ENCODE measurements at places on chromosomes 1 and 21.

- no peak for DNase-seq
Measured at GRCh38 chr1:231139125-231139649, 22.7 kb upstream of the TRIM67 start.

DNA sequence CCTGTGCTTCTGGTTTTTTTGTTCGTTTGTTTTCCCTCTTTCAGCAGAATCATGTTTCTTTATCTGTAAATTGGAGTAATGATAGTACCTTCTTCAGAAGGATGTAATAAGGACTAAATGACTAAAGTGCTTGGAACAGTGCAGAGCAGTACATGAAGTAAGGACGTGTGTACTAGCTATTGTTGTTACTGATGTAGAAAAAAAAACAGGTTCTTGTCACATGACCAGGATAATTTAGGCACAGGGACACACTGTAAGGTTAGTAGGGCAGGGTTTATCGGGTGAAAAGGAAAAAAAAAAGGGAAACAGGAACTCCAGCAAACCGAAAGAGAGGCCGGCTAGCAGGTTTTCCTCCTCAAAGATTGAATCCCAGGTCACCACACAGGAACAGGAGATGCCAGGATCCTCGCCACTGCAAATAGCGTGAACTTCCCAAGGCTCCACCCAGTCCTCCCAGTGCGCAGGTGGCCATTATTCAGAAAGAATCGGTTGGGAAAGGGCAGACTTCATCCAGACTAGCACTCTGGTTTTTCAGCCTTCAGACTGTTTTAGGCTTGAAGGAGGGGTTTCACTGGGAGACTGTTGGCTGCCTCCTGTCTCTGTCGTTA lies 63.8 kb upstream of the PRRC2C start:
- DNase-seq, result no peak

DNA sequence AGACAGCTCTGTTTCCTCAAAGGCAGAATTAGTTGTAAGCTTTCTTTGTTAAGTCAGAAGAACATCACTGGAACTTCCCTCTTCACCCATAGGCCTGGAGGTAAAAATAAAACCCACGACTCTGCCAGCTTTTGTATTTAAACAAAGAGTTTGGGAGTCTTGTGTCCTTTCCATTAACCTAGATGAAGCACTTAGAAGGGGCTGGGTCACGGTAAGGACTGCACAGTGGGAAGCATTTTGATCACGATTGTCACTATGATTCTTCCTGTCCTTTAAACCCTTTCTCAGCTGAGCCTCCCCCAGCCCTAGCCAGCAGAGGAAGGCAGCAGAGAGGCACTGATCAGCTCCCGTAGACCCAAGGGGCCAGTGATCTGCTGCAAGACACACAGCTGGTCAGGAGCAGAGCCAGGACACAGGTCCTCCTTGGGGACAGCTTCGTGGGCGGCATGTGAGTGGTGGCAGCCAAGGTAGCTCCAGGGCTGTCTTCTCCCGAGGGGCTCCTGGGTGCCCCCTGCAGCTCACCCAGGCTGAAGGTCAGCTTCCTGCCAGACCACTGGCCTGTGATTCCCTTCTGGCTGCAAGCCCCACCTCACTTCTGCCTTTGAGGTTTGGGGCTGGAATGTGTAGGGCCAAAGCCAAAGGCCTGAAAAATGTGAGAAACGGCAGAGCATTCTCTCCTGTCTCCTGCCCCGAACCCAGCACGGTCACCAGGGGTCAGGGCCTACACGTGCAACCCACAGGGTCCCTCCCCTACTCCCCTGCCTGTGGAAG lies 4.0 kb upstream of the LAPTM5 start:
- no peak for DNase-seq

DNA sequence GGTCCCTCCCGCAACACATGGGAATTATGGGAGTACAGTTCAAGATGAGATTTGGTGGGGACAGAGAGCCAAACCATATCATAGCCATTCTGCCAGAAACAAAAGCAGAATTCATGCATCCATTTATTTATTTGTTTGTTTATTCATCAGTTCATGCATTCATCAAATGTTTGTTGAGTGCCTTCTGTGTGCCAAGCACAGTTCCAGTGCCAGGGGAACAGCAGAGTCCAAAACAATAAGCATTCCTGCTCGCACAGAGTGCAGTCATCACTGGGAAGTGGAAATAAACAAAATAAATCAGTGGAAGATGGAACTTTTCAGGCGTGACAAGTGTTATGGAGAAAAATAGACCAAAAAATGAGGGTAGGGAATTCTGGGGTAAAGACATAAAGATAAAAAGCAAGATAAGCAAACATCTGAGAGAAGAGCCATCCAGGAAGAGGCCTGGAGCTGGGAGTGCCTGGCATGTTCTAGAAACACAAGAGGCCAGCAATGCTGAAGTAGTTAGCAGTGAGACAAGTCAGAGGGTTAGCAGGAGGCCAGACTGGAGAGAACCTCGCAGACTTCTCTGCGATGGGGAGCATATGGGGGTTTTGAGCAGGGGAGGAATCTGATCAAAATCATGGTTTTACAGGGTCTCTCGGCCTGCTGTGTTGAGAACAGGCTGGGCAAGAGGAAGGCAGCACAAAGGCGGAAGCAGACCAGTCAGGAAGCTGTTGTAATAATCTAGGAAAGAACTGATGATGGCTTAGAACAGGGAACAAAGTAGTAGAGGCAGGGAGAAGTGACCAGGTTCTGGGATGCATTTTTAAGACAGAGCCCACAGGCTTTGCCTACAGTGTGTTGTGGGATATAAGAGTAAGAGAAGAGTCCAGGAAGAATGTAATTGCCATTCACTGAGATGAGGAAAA lies 113.2 kb downstream of the GLUL start:
- DNase-seq, result no peak

DNA sequence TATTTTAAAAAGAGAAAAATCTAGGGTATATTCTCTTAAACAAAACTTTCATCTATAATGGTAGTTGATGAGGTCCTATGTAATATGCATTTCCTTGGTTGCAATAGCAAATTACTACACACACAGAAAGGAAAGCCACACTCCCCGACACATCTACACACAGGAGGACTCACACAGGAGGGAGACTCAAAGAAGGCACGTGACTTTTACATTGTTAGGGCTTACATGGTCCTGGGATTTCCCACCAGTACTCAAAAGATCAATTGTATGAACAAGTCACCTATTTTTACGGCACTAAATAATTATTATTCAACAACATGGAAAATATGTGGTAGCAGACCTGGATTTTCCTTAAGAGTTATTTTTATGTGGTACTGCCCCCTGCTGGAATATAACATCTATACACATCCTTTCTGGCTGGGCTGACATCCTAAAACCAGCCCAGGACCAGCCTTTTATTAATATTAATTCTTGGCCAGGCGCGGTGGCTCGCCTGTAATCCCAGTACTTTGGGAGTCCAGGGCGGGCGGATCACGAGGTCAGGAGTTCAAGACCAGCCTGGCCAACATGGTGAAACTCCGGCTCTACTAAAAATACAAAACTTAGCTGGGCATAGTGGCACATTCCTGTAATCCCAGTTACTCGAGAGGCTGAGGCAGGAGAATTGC lies 33.9 kb upstream of the LGALS8 start:
- DNase-seq, result no peak

- no peak for DNase-seq
Measured at GRCh38 chr1:230423261-230423660, 2.9 kb downstream of the PGBD5 start.

GRCh38 chr1:39802496-39803260 lies 14.0 kb upstream of the BMP8B start:
- no peak for DNase-seq

DNA sequence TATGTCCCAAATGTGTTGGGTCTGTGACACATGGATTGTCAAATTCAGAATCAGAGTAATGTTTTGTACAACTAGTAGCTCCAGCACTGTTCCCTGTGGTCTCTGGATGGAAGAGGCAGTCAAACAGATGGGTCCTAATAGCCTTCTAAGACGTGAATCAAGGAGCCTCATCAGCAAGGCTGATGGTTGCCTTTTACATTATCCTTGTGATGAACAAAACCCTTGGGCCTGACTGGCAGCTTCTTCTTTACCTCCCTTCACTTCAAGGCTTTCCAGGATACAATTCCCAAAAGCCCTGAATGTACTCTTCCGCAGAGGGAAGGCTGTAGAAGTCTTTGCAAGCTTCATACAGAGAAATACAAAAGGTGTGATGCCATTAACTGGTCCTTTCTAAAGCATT lies 633.3 kb downstream of the USP25 start:
- no peak for DNase-seq

DNA sequence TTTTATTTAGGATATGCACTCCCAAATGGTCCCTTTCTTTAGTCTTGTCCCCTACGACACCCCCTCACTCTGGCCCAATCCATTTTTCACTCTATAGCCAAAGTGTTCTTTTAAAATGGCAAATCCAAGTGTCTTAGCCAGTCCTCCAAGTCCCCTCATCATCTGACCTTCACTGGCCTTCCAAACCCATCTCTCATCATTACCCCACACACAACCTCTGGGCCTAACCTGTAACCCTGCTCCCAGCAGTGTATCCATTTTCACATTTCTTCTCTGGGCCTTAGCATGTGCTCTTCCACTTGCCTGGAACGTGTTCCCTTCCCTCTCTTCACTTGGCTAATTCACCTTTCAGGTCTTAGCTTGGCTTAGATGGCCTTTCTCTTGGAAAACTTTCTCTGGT lies 6.5 kb upstream of the ARL8A start:
- no peak for DNase-seq

GRCh38 chr1:43832998-43833397 lies 100.6 kb upstream of the ARTN start:
- no peak for DNase-seq

GRCh38 chr1:37915476-37916093 lies 31.3 kb downstream of the INPP5B start:
- no peak for DNase-seq

DNA sequence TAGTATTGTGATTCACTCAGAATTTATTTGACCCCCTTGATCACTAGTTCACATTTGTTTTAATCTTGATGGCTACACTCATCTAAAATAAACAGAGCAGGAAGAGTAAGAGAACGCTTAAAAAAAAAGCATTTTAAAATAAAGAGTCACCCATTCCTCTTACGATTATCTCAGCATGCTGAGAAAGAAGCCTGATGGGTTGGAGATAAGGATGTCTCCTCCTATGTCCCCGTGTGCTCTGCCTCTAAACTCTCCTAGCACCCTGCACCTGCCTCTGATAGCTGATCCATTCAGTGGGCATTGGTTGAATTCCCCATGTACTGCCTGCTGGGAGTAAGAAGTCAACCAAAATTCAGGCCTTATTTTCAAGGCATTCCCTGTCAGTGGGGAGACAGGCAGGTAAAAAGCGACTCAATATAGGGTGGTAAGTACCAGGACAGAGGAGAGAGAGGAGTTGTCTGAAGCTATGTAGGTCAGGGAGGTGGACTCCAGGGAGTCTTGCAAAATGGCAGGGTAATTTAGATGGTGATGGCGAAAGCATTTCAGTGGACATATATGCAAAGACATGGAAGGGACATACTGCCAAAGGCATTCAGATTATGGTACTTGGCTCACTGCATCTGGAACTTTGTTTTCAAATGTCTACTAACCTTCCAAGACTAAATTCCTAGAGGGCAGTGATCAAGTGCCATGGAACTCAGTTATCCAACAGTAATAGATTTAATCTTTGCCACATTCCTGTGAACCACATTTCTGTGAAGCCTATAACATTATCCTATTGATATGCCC lies 18.4 kb downstream of the ELAVL4 start:
- no peak for DNase-seq

- DNase-seq, result no peak
Measured at GRCh38 chr1:150683914-150684313, 13.0 kb downstream of the GOLPH3L start.

DNA sequence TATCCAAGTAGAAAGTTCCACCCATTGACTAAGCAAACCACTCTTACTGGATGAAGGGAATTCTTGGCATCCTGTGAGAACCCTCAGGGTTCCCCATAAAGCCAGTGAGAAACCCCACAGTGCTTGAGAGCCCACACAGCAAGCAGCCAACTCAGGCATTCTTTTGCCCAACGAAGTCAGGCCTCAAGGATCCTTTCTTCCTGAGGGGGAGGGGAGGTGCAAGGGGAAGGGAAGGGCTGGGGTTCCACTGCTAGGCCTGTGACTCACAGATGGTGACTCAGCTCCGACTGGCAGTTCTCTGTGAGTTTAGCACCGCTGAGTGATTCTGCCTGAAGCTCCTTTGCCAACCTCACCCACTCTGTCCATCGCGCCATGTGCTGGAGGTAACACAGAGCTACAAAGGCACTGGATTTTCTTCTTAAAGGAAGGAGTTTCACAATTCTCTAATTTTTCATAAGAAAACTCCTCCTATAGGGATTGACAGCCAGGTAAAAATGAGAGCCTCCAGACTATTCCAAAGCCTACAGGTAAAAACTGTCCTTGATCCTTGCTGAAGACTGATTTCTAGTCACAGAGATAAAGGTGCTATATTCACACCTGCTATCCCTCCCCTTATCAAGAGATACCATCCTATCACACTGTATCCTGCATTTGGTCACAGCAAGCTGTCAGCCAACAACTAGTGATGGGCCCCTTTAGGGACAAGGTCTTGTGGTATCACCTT lies 4.8 kb downstream of the ENO1 start:
- DNase-seq, result no peak

- no peak for DNase-seq
Measured at GRCh38 chr1:25355841-25356395, 17.8 kb downstream of the TMEM50A start.

DNA sequence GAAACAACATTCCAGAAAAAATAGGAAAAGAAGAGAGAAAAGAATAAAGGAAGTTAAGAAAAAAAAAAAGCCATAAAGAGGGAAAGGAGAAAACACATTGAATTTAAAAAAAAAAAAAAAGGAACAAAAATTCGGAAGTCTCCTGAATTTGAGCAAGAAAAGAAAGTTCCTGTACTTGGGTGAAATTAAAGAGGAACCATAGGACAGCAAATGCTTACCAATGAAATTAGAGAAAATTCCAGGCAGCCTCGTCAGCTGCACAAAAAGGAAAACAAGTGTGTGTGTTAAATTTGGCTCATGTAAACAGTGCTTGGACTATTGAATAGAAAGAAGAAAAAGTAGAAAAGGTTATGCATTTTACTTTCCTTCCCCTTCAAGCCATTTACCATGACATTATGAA lies 4.9 kb downstream of the IL12RB2 start:
- DNase-seq, result no peak

- DNase-seq, result no peak
Measured at GRCh38 chr1:33420870-33421775, 9.8 kb downstream of the PHC2 start.

Data from NCI-H1436 treated with DMSO at 0.1 percent for 48 hours (cell line).